ENCODE measurements at places on chromosomes 12 and 14.

- no peak for DNase-seq
These were observed 36.5 kb upstream of the TDRD9 start for GRCh38 chr14:103891667-103892215.

DNA sequence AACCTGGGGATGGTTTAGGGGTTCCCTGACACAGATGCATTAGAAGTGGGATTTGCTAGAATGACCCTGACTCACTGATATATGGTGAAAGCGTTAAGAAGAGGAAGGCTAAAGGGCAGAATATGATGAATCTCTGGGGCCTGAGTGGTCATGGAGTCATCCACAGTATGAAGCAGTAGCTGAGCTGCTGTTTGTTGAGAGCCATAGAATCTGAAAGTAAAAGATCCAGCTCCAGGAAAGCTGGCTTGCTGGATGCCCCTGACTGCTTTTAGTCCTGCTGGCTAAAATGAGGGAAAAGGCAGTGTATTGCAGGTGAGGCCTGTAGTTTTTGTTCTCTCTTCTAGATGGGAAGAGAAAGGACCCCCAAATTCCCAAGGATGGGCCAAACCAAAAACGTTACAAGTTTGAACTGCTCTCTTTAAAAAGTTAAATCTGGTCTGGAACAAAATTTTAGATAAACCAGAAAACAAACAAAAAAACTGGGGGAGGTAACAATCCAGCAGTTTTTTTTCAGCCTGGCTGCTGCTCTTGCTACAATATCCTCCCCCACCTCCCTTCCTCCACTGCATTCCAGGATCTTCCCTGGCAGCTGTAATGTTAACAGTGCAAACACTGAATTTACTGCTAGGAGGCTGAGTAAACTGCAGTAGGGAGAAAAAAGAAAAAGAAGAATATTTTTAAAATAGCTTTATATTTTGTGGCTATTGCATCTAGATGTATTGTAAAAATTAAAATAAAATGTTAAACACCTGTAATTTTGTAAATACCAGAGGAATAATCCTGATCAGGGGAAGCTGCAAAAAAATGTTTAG, 16.5 kb downstream of the SEL1L start:
- DNase-seq = no peak

- no peak for DNase-seq
These were observed 90.7 kb downstream of the SINHCAF start for GRCh38 chr12:31234955-31235867.

DNA sequence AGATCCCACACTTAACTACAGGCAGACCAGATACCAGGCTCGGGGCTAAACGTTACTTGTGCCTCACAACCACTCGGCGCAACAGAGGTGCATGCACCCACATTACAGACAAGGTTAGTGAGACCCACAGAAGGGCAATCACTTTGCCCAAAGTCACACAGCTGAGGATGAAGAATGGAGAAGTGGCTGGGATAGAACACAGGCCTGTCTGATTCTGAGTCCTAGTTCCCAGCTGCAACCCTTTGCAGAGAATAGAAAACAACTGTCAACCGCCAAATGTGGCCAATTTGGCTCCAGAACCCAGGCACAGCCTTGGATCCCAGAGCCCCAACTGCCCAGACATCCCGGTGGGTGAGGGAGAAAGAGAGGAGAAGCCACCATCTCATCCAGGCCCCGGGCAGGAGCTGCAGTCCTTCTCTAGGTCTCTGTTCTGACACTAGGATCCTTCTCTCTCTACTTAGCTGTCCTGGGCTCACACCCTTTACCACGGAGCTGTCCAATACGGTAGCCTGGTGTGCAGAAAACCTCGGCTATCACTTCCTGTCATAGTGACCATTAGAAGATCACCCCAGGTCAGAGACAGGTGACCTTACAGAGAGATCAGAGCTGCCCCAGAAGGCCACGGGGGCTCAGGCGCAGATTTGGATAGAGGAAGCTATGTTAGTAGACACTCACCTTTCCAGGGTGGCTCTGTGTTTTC, 59.1 kb downstream of the FAM222A start:
- DNase-seq = no peak

DNA sequence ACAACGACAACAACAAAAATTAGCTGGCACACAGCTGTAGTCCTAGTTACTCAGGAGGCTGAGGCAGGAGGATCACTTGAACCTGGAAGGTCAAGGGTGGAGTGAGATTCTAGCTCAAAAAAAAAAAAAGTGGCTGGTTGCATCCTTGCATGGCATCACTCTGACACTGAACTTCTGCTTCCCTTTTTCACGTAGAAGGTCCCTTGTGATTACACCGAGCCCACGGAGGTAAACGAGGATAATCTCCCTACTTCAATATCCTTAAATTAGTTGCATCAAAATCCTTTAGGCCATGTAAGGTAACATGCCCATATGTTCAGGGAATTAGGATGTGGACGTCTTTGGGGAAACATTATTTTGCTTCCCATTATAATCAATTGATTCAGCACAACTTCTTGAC, 4.0 kb upstream of the PPP4R4 start:
- no peak for DNase-seq

DNA sequence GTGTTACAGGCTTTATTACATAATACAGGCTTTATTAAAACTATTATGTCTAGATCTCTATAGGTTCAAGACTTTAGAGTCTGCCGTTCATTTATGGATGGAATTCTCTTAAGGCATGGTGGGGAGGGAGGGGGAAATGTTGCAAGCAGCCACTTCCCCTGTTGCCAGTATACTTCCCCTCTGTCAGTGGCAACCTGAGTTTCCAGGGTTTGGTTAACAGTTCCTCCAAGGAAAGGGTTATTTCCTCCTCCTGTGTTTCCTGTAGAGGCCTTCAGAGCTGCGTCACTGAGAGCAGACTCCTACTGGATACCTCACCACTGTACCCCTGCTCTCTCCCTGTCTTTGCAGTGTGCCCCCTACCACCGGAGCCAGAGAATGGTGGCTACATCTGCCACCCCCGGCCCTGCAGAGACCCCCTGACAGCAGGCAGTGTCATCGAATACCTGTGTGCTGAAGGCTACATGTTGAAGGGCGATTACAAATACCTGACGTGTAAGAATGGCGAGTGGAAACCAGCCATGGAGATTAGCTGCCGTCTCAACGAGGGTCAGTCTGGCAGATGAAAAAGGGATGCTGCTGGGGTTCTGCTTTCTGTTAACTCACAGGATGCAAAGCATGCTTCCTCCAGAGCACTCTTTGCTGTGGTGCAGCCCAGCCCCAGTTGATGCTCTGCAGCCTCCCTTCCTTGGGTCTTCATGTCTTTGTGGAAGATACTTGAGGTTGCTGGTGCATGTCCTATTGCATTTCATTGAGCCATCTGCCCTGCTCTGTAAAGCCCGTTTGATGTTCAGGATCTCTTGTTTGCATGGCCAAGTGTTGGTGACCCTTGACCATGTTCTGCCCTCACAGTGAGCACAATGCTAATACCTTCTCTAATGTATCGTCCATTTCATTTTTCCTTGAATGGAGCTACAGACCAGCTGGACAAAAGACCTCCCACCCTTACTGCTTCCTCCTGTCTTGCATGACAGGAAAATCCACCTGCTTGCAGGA, 63.6 kb upstream of the SRSF5 start:
- no peak for DNase-seq

GRCh38 chr12:98109266-98109665, 406.1 kb upstream of the TMPO start:
- no peak for DNase-seq

DNA sequence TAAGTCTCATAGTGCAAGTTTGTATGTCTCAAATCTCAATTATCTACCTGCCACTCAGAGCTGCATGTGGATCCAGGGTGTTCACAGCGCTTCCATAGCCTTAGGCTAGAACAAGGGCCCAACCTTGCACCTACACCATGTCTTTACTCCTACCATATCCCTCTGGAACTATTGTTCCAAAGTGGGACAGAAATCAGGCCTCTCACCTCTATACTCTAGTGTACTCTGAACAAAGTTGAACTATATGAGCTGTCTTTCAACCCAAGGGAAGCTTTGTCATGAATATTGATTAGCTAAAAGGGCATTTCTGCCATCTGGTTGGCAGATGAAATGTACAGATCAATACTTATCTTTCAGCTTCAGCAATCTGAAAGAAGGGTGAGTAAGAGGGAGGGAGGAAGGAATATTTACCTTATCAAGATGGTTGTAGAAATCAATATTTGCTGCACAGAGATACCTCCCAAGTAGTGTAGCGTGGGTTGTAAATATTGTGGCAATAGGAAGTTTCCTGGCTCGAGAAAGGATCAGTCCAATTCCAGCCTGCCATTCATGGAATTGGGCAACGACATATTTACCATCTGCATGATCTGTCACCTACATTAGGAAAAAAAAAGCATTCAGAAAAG, 30.8 kb downstream of the GYS2 start:
- no peak for DNase-seq

DNA sequence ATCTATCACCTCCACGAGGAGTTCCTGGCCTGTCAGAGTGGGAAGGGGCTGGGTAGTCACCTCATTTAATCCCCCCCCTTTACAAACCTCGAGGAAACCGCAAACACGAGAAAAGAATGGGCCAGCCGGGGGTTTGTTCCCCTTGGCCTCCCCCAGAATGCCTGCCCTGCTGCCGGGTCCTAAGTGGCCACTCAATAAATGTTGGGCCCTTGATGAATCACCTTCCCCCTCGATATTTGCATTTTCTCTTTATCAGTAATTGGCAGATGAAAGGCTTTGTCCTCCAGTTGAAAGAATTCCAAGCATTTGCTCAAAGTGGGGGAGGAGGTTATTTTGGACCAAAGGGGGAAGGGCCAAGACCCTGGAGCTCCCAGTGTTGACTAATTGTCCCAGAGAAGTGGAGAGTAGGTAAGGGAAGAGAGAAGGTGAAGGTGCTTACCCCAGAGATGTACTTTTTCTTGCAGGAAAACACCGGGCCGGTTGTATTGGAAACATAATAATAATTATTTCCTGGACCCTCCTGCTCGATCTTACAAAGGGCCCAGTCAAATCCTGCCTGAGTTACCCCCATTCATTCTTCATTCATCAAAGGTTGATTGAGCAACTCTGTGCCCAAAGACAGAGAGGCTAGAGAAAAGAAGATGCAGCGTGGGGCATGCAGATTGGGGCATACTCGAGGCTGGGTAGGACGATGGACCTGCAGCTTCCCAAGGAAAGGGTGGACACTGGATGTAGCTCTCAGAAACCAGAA, 1.9 kb upstream of the KDM2B start:
- no peak for DNase-seq

DNA sequence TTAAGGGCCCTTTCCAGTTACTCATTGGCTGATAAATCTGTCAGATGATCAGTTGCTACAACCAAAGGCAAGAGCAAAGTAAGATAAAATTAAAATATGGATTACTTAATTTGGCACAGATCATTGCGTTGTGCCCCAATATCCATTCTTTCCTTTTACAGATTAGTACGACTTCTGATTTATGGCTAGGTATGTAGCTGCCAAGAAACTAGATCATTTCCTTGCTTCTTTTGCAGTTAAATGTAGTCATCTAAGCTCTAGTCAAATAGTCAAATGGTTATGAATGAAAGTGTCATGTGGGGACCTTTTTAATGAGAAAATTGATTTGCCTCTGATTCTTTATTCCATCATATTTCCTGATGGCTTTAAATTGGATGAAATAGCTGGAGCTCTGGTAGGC, 1039.9 kb upstream of the FLRT2 start:
- no peak for DNase-seq

DNA sequence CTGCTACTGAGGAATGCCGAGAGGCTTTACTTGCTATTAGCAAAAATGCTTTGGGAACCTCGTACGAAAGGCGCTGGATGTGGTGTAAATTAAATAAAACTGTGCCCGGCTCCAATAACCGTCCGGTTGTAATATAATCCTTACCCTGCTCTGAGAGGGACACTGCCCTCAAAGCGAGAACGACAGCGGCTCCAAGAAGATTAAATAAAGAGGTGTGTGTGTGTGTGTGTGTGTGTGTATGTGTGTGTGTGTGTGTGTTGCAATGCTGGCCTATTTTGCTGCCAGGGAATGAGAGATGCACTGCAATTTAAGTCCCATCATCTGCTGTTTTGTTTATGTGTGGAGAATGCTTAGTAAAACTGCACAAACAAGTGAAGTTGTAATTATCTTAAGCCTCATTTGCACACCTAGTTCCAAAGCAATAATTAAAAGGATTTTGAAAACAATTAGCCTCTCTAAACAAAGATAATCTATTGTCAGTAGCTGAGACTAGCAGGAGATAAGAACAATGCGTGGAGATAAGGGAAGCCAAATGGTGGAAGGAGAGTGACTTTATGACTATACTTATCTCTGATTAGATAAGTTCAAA, 1.2 kb upstream of the SIX1 start:
- DNase-seq = no peak

DNA sequence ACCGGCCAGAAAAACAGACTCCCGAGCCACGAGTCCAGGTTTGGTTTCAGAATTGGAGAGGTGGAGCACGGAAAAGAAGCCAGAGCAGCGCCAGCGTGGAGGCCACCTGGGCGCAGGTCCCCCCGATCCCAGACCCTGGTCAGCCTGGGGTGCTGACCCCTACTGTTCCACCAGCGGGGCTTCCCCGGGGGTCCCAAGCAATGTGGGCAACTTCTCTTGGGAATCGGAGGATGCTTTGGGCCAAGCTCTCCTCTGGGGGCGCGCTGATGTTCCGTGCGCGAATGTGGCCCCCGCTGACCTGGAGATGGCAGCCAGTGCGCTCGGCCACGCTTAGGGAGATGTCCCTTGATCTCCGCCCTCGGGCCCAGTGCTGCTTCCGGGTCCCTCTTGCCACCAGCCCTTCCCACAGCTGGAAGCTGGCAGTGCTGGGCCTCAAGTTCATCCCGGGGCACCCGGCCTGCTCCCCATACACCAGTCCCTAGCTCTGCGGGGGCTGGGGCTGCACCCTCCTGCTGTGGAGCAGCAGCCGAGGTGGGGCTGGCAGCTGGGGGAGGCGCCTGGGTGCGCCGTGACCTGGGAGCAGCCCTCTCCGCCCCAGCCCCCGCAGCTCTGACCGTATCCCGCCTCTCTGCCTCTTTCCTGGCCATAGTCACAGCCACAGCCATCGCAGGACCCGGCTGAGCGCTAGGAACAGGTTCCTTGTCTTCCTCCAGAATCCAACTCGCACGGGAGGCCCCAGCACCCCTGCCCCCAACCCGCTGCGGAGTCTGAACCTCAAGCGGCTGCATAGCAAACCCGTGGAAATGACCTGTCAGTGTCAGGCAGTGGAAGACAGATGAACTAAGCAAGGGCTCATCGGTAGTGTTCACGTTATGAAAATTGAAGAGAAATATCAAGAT, 91.2 kb downstream of the RCOR1 start:
- DNase-seq = no peak

Measured in cortex of kidney (tissue), 1 donor.